ENCODE measurements at places on chromosomes 5 and 9.

GRCh38 chr5:73822989-73823339, 197.0 kb downstream of the ARHGEF28 start:
- DNase-seq: no peak

DNA sequence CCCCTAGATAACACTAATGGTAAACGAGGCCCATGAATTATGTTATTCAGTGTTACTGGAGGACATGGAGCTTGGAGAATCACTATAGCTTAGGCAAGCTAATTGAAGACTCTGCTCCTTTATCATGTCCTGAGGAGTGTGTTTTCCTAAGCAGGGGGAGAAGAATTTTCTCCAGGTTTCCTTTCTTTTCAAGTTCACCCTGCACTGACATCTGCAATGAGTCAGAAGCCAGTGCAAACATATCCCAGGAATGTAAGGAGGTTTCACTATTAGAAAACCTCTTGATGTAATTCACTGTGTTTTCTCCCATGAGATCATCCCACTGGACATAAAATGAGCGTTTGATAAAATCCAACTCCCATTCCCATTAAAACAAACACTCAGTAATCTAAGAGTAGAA, 75.6 kb downstream of the DMRT2 start:
- no peak for DNase-seq

DNA sequence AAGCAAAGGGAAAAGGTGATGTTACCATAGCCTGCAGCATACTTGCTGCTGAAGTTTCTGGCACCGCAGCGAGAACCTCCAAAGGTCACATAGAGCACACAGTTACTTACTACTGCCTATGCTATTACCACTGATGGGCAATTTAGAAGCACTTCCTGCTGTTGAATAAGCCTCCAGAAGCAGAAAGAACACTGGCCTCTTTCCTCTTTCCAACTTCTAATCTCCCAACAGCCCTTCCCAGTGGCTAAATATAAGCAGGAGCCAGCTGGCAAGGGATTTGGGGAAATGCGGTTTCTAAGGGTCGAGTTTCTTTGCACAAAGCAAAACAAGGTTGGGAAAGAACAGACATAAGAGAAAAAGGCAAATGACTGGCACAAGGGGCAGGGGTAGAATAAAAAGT, 669.2 kb upstream of the ACO1 start:
- DNase-seq: no peak

GRCh38 chr5:90874066-90874465, 315.5 kb downstream of the ADGRV1 start:
- DNase-seq: no peak

DNA sequence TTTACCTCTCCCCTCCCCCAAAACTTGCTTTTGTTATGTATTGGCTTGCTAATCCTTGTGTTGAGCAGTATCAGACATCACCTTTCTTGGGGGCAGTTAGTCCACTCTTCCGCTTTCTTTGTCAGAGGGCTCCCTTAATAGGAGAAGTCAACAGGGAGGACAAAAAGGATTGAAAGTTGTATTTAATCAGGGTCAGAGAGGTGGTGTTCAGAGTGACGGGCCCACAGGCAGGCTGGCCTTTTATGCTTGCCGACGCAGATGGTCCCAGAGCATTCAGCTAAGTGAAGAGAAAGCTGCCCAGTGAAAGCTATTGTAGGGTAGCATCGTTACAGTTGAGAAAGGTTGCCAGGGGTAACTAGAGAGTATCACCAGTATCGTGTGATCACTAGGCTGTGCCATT, 131.1 kb downstream of the ZCCHC7 start:
- DNase-seq: no peak

- no peak for DNase-seq
Measured at GRCh38 chr5:106028314-106028713, 1642.4 kb downstream of the EFNA5 start.

GRCh38 chr5:172506251-172506650, 51.9 kb upstream of the SH3PXD2B start:
- no peak for DNase-seq

All from activated CD4-positive, alpha-beta T cell treated with anti-CD3 and anti-CD28 coated beads, Interleukin-10, Interleukin-2, amounts not matched to agents 100 ng/mL and 50 ng/mL, durations not matched to agents 16 hours and 8 hours (primary cell).